ENCODE measurements at places on chromosomes 7 and 10. TPM values are rescaled to one million over a fixed set of nuclear protein-coding genes. Genes with fewer than 3 reads are reported as not detected.
A peak's percentile ranks its signal among the peaks of the same experiment; 100 is the strongest.

The CHST3 gene
- 18.0 TPM for total RNA-seq

The ADARB2 gene
- total RNA-seq: 0.11 TPM

DNA sequence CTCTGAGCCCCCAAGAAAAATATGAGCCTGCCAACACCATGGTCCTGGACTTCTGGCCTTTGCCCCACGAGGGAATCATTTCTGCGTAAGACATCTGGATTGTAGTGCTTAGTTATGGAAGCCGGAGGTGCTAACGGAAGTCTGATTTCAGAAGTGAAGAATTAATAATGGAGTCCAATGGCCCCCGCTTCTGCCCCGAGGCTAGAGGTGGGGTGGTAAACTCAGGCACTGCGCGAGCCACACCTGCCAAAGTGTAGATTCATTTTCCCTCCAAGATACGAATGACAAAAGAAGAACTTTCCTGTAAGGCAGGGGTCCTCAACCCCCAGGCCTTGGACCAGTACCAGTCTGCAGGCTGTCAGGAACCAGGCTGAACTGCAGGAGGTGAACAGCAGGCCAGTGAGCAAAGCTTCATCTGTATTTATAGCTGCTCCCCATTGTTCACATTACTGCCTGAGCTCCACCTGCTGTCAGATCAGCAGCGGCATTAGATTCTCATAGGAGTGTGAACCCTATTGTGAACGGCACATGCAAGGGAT lies 22.3 kb downstream of the CNPY1 start:
- H3K36me3 ChIP-seq: no peaks in the 10 kb centered on the region
- peaks cover 98% of the 10 kb centered on the region for H3K27me3 ChIP-seq
- no peak overlapping the region for H3K4me3 ChIP-seq
- no peaks in the 10 kb centered on the region for H3K4me1 ChIP-seq
- DNase-seq: no peak

DNA sequence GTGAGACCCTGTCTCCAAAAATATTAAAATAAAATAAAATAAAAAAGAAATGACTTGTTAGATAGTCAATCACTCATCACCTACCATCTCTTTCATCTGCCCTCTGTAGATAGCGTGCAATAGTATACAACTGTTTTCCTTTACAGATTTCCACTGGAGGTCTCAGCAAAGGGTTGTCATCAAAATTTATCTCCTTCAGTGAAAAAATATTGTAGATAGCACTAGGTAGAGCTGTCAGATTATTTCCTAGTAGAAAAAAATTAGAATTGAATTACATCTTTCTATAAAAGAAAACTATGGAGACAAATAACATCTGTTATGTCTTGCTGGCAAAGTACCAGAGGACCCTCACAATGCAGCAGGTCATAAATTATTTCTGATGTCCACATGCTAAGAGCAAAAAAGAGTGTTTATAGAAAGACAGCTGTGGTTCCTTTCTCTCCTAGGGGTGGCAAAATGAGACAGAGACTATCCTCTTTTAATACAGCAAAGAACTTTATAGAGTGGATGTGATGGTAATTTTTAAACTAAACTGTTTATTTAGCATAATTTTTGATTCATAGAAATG lies 16.3 kb upstream of the CYP51A1 start:
- H3K4me1 ChIP-seq: no peaks in the 10 kb centered on the region
- H3K27me3 ChIP-seq: no peaks in the 10 kb centered on the region
- H3K4me3 ChIP-seq: no peak overlapping the region
- H3K36me3 ChIP-seq: no peaks in the 10 kb centered on the region
- H3K27ac ChIP-seq: no peak overlapping the region

DNA sequence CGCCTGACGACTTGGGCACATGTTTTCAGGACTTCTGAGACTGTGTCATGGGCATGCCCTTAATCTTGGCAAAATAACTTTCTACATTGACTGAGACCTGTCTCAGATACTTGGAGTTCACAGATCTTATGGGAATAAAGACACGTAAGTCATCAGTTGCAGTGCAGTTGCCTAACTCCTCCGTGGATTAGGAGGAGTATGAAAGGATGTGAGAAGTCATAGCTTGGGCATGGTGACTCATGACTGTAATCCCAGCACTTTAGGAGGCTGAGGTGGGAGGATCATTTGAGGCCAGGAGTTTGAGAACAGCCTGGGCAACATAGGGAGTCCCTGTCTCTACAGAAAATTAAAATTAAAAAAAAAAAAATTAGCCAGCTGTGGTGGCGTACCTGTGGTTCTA lies 49.6 kb downstream of the EXOC6 start:
- no peaks in the 10 kb centered on the region for H3K27me3 ChIP-seq
- no peak overlapping the region for H3K27ac ChIP-seq
- no peak overlapping the region for H3K4me3 ChIP-seq
- DNase-seq: no peak
- no peaks in the 10 kb centered on the region for H3K4me1 ChIP-seq

GRCh38 chr10:125152450-125153368 lies 7.7 kb downstream of the CTBP2 start:
- no peaks in the 10 kb centered on the region for H3K36me3 ChIP-seq
- H3K27me3 ChIP-seq: no peaks in the 10 kb centered on the region
- DNase-seq: peak; percentile 77
- H3K4me3 ChIP-seq: peak overlapping the region; percentile 93
- H3K27ac ChIP-seq: peak overlapping the region; percentile 98

DNA sequence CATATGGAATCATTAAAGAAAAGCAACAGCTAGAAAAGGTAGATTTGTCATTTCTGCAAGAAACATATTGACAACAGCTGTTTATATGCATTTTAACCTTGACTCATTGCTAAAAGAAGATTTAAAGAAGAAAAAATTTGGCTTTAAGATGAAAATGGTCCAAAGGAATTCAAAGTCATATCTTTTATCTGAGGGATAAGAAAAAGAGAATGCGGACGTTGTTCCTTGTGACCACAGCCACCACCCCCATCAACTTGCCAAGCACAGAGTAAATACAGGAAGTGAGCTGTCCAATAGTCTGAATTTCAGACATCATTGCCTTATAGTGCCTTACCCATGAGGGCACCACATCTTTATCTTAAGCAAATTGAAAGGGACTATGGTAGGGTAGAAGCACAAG lies 7.3 kb upstream of the CRPPA start:
- no peak for DNase-seq
- no peaks in the 10 kb centered on the region for H3K4me1 ChIP-seq
- no peak overlapping the region for H3K4me3 ChIP-seq

- H3K27ac ChIP-seq: no peak overlapping the region
- H3K4me1 ChIP-seq: no peaks in the 10 kb centered on the region
- DNase-seq: no peak
- H3K4me3 ChIP-seq: no peak overlapping the region
Observed at GRCh38 chr10:7123774-7124173, 287.1 kb downstream of the SFMBT2 start.

DNA sequence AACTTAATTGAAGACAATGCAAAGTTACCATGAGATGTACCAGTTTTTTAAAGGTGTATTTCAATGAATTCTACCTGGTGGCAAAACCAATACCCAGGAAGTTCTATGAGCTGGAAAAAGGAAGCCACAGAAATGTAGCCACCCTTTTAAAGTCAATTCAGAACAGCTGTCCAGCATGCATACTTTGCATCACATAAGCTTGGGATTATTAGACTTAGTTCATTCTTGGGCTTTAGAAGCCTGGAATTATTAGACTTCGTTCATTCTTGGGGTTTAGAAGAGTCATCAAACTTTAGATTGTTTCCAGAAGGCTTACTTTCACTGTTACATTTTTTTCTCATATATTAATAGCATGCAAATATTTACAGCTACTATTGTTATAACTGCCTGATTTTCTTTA lies 20.9 kb downstream of the SLC25A13 start:
- H3K4me1 ChIP-seq: peaks cover 63% of the 10 kb centered on the region
- H3K27ac ChIP-seq: no peak overlapping the region
- no peak for DNase-seq
- H3K36me3 ChIP-seq: peaks cover 5% of the 10 kb centered on the region
- H3K4me3 ChIP-seq: no peak overlapping the region

DNA sequence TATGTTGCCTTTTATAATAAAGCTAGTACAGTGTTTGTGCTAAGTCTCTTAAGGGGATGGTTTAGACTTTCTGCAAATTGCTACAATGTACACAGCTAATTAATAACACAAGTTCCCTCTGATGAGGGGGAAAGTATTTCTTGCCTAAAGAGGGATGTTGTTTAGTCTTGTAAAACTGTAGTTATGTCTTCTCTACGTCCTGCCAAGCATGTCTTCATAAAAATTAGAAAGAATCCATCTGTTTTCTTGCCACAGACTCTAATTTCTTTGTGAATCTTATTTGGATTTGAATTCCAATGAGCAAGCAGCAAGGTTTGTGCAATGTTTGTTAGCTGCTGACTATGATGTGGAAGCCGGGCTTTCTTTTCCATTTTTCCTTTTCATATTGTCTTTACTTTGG lies 28.2 kb downstream of the ADARB2 start:
- H3K4me3 ChIP-seq: no peak overlapping the region
- H3K27ac ChIP-seq: no peak overlapping the region
- no peaks in the 10 kb centered on the region for H3K36me3 ChIP-seq
- H3K27me3 ChIP-seq: peaks cover 32% of the 10 kb centered on the region
- no peaks in the 10 kb centered on the region for H3K4me1 ChIP-seq

DNA sequence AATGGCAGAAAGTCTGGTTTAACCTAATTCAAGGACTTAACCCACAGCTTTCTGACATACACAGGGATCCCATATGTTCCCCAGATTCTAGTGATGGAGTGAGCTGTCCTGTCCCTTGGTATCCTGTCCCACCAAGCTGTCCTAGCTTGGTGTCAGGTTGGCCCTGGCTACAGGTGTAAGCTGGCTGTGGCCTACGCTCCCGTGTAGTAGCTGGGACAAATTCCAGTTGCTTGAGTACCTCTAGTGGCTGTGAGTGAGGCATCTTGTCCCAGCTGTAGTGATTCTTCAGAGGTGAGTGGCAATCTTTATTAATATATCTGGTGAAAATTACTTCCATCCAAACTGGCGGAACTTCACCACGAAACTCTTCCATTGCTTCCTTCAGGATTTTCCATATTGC lies 105.2 kb upstream of the FAM171A1 start:
- H3K36me3 ChIP-seq: no peaks in the 10 kb centered on the region
- no peak for DNase-seq
- no peak overlapping the region for H3K27ac ChIP-seq
- H3K4me1 ChIP-seq: peaks cover 12% of the 10 kb centered on the region
- no peak overlapping the region for H3K4me3 ChIP-seq

- peaks cover 89% of the 10 kb centered on the region for H3K4me1 ChIP-seq
- peak; percentile 85 for DNase-seq
- H3K27ac ChIP-seq: peak overlapping the region; percentile 92
- H3K36me3 ChIP-seq: no peaks in the 10 kb centered on the region
- H3K4me3 ChIP-seq: peak overlapping the region; percentile 52
Observed at GRCh38 chr7:5692112-5692844, 89.2 kb downstream of the RNF216 start.

DNA sequence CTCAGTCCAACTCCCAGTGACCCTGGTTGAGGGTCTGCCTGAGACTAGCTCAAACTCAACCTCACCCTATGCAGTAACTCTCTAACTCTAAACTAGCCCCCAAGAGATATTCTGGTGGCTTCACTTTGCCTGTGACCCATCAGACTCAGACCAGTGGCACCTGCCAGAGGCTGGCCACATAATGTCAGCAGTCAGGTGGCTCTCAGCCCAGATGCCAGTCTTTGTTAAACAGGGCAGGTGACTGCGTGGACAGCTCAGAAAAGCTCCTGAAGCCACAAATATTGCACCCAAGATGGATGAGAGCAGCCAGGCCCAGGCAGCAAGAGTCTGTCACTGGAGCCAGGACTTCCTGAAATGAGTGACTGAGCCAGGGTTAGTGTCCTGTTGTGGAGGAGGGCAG lies 129.7 kb upstream of the TCF7L2 start:
- no peak for DNase-seq
- H3K36me3 ChIP-seq: peaks cover under 1% of the 10 kb centered on the region
- no peaks in the 10 kb centered on the region for H3K4me1 ChIP-seq
- H3K27me3 ChIP-seq: no peaks in the 10 kb centered on the region
- no peak overlapping the region for H3K27ac ChIP-seq

DNA sequence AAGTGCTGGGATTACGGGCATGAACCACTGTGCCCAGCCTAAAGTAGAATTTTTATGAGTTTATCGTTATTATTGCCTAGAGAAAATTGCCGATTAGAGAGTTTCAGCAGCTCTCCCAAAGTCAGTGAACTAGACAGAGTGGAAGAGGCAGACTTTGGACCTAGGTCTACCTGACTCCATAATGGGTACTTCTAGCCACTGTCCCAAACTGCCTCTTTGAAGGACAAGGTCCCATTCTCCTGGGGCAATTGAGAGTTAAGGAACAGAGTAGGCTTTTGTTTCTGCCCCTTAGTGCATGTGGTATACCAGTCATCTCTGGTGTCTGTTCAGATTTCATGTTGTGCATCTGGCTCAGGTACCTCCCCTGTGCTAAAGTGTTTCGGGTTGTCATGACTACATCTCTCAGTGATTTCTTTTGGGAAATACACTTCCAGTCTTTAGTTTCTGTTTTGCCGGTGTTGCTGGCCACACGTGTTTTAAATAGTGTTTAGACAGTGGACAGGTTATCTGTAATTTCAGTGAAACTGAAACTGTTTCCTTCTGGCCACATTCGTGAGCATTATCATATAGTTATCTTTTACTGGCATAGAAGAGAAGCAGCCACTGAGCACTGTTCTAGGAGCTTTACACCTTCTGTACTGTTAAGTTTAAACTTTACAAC lies 4.7 kb downstream of the TMEM236 start:
- DNase-seq: no peak
- H3K27me3 ChIP-seq: no peaks in the 10 kb centered on the region
- no peak overlapping the region for H3K4me3 ChIP-seq
- no peaks in the 10 kb centered on the region for H3K4me1 ChIP-seq
- H3K36me3 ChIP-seq: no peaks in the 10 kb centered on the region

GRCh38 chr7:142866361-142867096 lies 11.7 kb downstream of the EPHB6 start:
- H3K4me1 ChIP-seq: no peaks in the 10 kb centered on the region
- peaks cover 56% of the 10 kb centered on the region for H3K27me3 ChIP-seq
- no peak for DNase-seq

DNA sequence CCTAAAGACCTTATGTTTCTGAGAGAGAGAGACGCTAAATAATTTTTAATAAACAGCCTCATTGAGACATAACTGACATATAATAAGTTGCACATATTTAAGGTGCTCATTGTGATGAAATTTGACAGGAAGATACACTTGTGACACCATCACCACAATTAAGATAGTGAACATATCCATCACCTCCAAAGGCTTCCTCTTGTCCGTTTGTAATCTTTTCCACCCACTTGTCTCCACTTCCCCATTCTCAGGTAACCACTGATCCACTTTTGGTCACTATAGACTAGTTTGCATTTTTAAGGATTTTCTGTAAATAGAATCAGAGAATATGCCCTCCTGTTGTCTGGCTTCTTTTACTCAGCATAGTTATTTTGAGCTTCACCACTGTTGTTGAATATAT lies 195.1 kb upstream of the WDR11 start:
- peaks cover 7% of the 10 kb centered on the region for H3K27me3 ChIP-seq
- no peak overlapping the region for H3K4me3 ChIP-seq
- no peak for DNase-seq
- no peak overlapping the region for H3K27ac ChIP-seq
- no peaks in the 10 kb centered on the region for H3K4me1 ChIP-seq
